ENCODE measurements at places on chromosomes 12 and 14.

- no peak for DNase-seq
Measured at GRCh38 chr14:74704656-74705055, 8.2 kb downstream of the AREL1 start.

GRCh38 chr12:131550121-131550520 is 160.8 kb upstream of the SFSWAP start:
- no peak for DNase-seq

DNA sequence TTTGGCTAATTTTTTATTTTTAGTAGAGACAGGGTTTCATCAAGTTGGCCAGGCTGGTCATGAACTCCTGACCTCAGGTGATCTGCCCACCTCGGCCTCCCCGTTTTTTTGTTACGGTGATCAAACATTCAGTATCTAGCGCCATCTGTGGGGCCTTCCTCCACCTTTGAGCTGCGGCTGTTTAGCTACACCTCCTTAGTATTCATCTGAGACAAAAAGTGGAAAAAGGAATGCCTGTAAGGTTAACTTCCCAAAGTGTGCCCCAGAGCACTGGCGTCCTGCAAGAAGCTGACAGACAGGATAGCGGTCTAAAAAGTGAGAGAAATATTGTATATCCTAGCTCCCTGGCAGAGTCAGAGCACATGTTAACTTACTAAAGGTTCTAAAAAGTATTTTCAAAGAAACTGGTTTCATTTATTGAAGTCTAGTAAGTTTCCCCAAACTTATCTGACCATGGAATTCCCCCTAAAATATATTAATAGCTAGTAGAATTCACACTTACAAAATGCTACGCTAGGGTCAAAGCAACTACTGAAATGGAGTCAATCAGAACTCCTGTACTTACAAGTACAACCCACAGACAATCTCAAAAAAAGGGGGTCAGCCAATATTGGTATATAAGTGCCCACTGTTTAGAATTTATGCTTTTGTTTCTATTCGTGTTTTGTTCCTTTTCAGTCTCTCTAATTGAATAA is 59.1 kb downstream of the DUSP16 start:
- no peak for DNase-seq

GRCh38 chr14:52068615-52069306 is at the start of gene NID2:
Gene NID2, minus strand, starts transcription at chr14:52069059. Its CDS starts 65 bp downstream, at chr14:52068994.
- DNase-seq, result peak; percentile 68

- no peak for DNase-seq
Measured at GRCh38 chr12:28973491-28973890, 175.6 kb upstream of the FAR2 start.

DNA sequence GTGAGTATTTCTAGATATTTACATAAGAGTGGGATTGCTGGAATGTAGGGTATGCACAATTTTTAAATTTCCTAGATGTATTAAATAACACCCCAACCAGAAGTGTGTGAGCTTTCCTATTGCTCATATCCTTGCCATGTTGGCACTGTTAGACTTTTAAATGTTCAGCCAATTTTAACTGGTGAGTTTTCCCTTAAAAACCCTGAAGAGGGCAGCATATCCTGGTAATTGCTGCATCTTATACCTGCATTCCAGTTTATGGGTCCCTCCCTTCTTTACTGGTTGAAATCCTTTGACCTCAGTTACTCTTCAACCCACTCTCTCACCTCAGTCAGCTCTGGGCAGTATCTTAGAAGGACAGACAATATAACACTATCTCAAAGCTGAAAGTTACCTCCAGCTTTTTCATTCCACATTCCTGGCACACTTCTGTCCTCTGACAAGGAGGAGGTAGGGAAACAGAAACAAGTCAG is 270.6 kb downstream of the PAWR start:
- DNase-seq, result peak; percentile 93

- no peak for DNase-seq
Measured at GRCh38 chr12:118166946-118167345, 31.0 kb downstream of the PEBP1 start.

DNA sequence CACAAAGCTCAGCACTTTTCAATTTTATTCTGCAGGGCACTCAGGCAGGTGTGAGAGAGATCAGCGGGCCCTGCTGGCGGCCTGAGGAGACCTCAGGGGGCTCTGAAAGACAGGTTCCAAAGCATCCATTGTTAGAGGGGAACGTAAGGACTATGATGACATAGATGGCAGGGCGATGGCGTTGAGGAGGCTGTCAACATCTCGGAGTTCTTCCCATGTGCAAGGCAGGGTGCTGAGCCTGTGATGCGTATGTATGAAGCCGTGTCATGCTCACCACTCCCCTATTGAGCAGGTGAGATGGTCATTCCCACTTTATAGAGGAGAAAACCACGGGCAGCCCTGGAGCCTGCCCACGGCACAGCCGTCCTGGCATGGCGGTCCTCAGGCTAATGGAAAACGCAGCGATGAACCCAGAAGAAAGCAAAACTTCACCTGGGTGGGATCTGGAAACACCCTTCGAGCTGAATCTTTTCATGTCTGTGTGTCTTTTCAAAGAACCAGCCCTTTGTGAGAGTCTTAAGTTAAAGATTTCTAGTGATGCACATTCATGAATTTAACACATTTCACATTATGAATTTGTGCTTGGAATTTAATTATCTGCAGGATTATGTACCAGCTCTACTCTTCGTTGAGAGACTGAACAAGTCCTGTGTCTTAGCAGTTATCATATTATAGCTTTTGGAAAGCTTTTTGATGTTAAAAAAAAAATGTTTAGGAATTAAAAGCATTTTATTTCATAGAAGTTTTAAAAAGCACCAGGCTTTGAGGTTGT is 64.7 kb downstream of the RIMBP2 start:
- no peak for DNase-seq

GRCh38 chr12:118373616-118374015 is 909 bp upstream of the TAOK3 start:
- no peak for DNase-seq

DNA sequence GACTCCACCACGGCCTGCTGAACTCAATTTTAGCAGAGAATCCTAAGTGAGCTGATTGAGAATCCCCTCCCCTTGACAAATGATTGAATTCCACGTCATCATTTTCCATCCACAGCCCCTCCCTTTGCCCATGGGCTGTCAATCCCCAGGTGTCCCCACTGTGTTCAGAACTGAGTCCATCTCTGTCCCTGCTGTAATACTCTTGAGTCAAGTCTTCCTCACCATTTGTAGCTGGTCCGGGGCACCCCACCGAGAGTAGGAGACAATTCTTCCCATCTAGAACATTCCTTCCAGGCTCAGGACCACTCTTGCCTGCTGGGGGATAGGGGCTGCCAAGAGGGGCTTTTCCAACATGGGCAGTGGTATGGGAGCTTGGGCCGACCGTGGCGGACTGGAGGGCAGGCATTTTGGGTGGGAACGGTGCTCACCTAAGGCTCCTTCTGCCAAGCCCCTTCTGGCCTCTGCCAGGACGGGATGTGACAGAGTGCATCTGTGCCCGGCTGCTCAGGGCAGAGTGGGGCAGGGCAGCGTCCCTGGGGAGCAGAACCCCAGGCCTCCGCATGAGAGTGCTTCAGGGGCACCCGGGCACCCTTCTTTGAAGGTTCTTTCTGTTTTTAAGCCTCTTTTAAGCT is 218.1 kb upstream of the RTL1 start:
- DNase-seq, result no peak

DNA sequence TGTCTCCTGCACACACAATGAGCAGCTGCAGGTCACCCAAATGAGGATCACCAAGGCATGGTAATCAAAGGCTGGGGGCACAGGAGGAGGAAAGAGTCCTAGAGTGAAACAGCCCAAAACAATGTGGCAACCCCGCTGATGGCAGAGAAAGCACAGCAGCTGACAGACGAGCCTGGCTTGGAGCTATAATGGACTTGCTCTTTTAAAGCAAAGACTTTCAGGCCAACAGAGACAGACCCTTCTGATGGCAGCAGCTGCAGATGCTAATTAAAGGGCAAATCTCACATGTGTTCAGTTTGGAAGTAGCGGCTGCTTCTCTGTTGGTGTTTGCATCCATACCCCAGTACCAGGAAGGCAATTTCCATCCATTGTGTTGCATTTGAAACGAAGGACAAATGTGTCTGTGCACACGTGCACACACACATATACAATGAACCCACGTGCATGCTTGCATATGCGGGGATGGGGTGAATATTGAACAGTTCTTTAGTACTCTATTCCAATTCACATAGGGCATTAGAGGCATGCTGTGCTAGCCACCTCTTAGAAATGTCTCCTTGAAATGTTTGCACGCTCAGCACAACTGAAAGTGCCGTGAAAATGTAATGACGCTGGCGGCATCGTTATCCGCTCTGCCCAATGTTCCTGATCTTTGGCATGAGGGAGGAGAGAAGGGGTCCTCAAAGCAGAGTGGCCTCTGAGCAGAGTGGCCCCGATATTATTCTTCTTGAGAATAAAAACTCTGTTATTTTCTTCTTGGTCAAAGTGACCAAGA is 38.1 kb downstream of the CIT start:
- no peak for DNase-seq

DNA sequence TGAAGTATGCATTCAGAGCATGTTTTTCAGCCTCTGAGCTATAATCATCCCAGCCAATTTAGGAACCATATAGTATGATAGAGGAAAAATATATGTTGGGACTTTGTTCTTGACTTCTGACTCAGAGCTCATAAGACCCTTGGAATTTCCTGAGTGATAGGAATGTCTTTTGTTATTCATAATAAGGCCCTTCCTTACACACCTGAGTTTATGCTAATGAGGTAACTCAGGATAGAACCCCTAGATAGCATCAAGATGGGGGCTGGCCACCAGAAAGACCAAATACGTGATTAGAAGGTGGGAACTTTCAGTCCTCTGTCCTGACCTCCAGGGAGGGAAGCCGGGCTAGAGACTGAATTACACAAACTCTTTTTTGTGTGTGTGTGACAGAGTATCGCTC is 32.4 kb upstream of the PLEK2 start:
- no peak for DNase-seq

DNA sequence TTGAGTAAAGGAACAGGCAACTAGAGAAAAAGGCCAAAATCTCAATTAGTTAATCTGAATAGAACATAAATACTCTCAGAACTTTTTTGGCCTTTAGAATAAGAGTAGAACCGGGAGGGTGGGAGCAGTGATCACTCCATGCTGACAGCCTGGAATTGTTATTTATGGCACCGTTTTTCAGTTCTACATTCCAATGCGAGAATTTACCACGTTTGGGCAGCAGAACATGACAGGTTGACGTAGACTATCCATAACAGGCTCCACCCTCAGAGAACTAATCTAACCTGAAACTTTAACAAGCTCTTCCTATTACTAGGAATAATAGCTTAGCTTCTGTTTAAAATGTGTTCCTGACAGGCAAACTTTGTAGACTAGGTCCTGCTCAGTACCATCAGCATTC is 379.1 kb downstream of the SEC23A start:
- no peak for DNase-seq

- DNase-seq, result no peak
Measured at GRCh38 chr12:116906285-116906684, 4.5 kb upstream of the FBXW8 start.

DNA sequence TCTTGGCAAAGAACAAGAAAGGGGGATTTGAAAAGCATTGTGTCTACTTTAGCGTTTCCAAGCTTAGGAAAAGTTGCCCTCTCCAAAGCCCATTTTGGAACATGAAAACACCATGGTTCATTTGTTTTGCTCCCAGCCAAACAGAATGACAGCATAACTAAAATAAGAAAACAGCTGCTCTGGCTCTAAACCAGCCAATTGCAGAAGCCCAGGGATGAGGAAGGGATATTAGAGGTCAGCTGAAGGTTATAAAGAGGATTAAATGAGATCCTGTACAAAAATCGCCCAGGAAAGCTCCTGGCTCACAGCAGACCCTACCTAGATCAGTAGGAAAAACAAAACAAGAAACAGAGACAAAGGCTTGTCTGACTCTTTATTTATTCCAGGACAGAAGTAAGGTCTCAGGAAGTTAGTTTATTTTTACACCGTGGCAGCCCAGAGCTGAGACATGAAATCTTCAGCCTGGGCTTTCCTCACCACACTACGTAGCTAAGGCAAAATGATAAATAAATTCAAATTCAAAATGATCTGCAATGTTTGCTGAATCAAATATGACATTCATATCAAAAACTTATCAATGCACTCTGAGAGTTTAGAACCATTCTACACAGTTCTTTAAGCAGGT is 25.9 kb downstream of the SPX start:
- DNase-seq, result peak; percentile 8

GRCh38 chr12:16955083-16955657 is 349.2 kb upstream of the LMO3 start:
- DNase-seq, result no peak

DNA sequence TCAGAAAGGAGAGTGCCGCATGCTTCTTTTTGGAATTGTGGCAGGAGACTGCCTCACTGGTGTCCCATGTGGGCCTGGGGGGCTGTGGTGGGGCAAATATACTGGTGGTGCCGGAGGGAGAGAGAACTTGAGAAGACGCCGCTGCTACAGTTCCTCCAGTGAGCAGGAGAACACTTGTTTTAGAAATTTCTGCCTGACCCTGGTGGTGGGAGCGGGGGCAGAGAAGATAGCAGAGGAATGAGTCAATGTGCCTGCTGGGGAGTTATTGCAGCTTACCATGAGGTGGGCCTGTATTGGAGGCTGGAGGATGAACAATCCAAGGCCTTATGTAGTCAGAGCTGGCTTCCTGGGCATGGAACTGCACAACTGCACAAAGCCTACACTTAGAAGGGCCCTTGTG is 211.8 kb downstream of the SNAPC1 start:
- no peak for DNase-seq

- DNase-seq, result no peak
Measured at GRCh38 chr12:3105690-3106479, 28.7 kb downstream of the TSPAN9 start.

DNA sequence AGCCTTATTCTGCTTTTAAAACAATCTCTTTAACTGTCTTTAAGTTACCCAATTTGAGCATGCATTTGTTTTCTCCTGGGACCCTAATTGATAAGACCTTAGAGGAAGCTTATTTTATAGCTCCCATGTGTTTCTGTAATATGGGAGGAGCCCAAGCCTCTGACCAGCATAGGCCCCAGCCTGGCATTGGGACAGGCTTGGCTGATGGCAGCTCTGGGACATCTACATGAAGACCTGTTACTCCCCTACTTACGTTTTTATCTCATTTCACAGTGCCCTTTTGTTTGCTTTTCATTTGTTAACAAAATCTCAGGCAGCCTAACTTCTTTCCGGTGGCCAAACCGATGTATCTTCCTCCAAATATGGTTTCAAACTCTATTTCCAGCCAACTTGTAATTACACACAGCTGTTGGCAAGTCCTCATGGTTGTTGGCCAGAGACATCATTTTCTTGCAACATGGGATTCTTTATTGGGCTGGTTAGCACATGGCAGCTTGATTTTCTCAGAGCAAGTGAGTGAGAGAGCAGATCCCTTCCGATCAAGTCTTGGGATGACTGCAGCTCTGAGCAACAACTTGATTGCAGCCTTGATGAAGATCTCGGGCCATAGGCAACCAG is 1117.5 kb downstream of the AACS start:
- no peak for DNase-seq

- peak; percentile 57 for DNase-seq
Measured at GRCh38 chr12:78470354-78471195, 394.0 kb upstream of the SYT1 start.

GRCh38 chr12:115988212-115988611 is 289.3 kb downstream of the MED13L start:
- peak; percentile 4 for DNase-seq

DNA sequence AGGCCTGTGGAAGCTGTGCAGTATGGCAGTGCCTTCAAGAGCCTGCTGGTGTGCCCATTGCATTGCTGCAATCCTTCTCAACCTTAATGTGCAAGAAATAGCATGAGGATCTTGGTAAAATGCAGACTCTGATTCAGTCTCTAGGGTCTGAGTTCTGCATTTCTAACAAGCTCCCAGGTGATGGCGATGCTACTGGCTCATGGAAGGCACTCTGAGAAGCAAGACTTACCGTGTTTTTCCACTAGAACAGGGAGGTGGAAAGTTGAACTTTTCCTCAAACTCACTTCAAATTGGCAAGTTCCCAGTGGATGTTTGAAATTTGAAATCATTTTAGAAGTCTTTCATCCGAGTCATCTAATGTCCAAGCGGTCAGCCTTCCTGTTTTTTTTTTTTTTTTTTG is 55.5 kb downstream of the MYRFL start:
- peak; percentile 26 for DNase-seq

Data from endothelial cell of umbilical vein (primary cell).